ENCODE measurements at places on chromosomes 6 and 20.
A peak's percentile ranks its signal among the peaks of the same experiment; 100 is the strongest.

GRCh38 chr6:144935181-144935580 lies 650.0 kb downstream of the UTRN start:
- DNase-seq = no peak

DNA sequence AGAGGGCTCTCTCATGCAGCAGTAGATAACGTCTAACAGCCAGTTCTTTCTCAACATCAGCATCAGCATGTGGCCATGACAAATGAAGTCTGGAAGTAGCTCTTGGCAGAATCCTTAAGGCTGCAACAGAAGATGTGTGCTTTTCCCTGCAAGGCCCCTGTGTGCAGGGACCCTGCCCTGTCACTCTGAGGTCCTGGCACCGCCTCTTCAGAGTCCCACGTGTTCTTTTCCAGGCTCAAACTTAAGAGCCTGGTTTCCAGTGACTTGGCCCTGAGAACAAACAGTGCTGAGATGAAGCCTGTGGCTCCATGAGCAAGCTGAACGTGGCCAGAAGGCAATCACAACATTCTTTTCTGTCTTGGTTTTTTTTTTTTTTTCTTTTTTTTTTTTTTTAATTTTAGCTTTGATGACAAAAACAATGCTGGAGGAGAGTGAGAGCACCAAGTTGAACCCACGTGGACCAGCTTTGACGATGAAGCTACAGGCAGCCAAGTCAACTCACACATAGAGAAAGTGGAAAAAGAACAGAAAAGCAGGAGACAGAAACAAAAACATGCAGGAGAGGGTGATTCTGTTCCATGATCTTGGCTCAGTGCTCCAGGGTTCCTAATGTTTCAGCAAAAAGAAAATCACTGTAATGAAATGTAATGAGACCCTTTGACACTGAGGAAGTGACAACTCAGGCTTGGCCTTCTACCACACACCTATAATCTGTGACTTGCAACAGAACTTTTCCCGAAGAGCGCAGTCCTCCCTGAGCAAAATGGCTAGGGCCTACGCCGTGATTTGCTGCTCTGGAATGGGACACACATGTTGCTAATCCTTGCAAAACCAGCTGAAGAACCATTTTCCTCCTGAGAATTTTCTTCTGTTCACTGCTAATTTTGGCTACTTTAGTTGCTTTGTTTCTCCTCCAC lies 86.1 kb downstream of the FOXC1 start:
- peak; percentile 11 for DNase-seq

- peak; percentile 49 for DNase-seq
Measured at GRCh38 chr6:125220712-125221111, 67.1 kb downstream of the TPD52L1 start.

DNA sequence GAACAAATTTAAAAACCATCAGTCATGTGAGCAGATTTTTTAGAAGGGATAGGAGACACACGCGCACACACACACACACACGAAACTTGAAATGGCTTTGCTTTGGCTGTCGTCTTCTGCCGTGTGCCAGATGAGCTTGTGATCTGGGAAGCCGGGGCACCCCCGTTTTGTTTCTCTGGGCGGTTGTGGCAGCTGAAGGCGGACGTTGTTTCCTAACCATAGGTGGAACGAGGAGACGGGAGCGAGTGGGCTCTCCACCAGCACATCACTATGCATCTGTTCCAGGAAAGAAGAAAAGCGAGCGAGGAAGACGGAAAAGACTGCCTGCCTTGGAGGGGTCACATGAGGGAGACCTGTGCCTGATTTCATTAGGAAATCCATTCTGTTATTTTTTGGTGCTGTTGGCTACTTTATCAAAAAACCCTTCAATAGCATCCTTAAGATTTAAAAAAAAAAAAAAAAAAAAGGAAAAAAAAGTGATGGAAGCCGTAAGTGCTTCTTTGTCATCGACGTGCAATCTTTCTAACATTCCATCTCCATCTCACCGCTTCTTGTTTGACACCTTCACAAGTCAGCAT lies 142.1 kb downstream of the DTNBP1 start:
- DNase-seq = no peak

DNA sequence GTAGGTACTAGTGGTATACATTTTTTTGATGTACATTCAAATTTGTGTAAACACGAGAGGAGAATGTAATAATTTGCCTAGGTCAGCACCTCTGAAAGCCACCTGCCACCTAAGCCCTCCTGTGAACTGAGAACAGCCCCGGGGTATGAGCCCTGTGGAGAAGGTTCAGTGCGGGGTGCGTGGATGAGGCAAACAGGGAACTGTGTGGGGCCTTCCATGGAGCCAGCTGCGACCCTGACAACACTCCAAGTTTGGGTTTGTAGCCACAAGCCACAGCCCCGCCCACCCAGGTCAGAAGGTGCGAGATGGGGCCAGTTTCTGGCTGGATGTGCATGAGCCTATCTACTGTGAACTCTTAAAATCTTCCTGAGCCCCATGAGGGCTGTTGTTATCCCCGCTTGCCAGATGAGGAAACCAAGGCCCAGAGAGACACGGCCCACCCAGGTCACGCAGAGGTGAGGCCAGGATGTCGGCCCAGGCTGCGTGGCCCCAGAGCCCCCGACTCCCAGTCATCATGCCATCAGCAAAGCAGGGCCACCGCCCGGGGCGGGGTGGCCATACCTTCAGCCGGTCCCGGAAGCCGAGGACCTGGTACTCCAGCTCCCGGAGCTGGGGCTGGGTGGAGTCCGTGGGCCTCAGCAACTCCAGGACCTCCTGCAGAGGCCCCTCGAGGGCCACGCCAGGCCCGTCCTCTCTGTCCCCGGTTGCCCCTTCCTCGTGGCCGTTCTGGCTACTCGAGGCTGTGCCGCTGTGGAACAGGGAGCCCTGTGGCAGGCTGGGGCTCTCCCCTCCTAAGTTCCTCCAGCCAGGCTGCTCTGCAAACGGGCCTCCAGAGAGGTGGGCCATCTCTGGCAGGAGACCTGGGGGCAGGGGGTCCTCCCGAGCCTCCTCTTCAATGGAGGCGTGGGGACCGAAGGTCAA lies 89.6 kb downstream of the RIPOR3 start:
- no peak for DNase-seq
